CD4-positive, alpha-beta T cell treated with Interleukin-15 for 4 hours (primary cell): ENCODE measurements at places on chromosomes 6 and 20.

DNA sequence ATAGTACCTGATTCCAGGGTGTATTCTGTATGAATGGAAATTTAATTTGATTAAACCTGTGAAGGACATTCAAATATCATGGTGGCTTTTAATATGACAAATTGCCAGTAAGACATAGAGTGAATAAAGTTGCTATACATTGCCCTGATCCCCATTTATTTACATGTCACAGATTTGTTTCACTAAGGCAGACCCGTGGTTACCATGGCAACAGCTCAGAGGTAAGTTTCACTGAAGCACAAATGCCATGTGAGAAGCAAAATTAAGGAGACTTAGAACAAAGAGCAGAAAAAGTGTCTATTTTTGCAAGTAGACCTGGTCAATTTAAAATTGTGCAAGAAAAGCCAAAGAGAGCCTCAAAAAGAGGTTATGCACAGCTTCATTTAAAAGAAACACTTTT lies 63.7 kb downstream of the PXDC1 start:
- DNase-seq: no peak

GRCh38 chr6:130322673-130323268 lies 43.0 kb upstream of the TMEM200A start:
- DNase-seq: peak; percentile 72

DNA sequence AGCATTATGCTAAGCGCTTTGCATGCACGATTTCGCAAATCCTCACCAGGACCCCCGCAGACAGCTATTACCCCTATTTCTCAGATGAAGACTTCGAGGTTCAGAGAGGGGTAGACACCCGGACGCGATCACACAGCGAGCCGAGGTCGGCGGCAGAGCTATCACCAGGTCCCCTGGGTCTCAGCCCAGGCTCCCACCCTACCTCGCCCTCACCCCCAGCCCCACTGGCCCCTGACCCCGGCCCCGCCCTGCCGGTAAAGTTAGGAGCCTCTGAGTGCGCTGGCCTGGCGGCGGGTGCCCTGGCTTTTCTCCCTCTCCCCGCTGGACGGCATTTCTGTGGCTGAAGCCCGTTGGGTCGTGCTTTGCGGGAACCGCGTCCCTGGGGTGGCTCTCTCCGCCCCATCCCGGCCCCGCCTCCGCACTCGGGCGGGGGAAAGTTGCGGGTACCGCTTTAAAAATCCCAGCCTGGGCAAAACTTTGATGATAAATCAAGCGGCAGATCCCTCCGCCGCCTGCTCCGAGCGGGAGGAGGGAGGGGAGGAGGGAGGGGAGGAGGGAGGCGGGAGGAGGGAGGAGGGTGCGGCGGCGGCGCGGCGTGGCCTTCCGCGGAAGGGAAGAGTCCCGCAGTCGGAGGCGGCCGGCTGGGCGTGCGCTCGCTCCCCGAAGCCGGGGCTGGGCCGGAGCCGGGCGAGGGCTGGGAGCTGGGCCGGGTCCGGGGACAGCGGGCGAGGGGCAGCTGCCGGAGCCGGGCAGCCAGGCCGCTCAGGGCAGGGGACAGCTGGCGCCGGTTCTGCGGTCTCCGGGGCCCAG lies at the start of gene VSTM2L:
VSTM2L (plus strand) TSS at position 624 of the 810 bp plus-strand sequence. CDS start 224 bp downstream, outside the sequence.
- DNase-seq: no peak

GRCh38 chr6:2695454-2696095 lies 55.1 kb downstream of the MYLK4 start:
- no peak for DNase-seq

- DNase-seq: no peak
Measured at GRCh38 chr6:34334796-34335416, 57.6 kb downstream of the NUDT3 start.
